Vagina (tissue), 2 donors: ENCODE measurements at places on chromosomes 6 and 20. TPM values are rescaled to one million over a fixed set of nuclear protein-coding genes. Genes with fewer than 3 reads are reported as not detected.

DNA sequence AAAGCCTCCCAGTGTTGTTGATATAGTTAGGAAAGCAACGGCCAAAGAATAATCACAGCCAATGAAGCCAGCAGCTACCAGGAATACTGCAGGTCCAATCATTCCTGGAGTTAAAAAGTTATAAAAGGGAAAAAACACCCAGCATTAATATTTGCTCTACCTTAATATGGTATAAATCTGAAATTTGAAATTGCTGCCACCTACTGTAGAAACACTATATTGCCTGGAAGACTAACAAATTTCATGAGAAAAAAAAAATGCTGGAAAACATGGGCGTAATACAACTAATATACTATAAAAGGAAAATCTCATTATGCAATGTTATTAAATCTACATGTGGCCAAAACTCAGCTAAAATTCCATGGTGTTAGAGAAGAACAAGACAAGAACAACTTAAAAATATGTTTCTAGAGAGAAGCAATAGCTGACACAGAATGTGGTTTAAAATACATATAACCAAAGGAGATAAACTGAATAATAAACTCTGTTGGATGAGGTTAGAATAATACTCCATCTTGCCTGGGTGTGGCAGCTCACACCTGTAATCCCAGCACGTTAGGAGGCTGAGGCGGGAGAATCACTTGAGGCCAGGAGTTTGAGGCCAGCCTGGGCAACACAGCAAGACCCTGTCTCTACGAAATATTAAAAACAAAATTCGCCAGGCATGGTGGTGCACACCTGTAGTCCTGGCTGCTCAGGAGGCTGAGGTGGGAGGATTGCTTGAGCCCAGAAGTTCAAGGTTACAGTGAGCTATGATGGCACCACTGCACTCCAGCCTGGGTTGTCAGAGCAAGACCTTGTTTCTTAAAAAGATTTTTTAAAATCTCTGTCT is 43.1 kb downstream of the SLC17A5 start:
- H3K27ac ChIP-seq = peak overlapping the region; percentile 40
- no peak overlapping the region for H3K4me3 ChIP-seq
- H3K27me3 ChIP-seq = no peaks in the 10 kb centered on the region
- no peak for DNase-seq

DNA sequence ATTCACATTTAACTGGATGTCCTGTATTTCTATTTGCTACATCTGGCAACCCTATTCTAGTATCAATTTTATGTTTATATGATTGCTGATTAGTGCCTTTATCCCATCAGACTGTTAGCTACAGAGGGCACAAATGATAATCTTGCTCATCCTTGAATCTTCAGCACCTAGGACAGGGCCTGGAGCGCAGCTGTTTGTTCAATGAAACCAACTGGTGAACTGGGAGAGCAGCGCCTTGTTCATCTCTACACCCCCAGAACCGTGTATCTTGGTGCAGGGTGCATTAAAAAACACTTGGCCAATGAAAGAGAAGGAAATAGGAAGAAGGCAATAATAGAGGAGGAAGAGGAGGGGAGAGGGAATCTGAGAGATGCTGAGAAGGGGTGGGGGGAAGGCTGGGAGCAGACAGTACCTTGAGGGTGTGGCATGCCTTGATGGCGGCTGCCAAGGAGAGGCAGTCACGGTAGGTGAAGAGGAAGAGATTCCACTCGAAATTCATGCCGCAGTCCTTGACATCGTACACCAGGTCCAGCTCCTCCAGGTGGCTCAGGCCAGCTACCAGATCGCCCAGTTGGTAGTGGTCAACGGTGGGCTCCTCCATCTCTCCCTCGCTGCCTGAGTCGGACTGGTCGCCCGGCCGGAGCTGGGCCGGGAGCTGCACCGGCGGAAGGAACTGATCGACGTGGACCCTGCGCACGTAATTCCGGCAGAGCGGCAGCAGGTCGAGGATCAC is 15.5 kb downstream of the TMEM151B start:
- H3K4me3 ChIP-seq = no peak overlapping the region
- H3K4me1 ChIP-seq = no peaks in the 10 kb centered on the region

DNA sequence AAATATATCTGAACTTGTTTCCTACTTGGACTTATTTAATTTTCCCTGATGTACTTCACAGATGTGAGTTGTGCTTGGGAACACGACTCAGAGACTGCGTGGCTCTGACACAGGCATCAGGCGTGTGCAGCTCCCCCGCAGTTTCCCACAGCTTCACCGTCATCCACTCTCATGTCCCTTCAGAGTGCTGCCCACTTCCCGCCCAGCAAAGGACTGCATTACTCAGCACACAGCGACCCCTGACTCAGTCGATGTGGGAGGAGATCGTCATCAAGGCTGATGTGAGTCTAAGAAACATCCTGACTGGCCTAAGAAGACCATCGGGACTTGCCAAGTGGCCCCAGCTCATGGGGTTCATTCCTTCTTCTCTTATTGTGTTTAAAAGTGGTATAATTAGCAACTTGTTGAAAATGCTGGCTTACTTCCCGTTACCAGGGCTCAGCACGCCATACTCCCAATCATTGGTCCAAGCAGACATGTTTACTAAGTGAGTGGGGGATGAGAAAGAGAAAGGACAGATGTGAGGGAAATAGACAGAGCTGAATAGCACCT is 539.4 kb upstream of the JARID2 start:
- peaks cover 15% of the 10 kb centered on the region for H3K4me1 ChIP-seq
- H3K36me3 ChIP-seq = no peaks in the 10 kb centered on the region
- no peak for DNase-seq
- H3K27ac ChIP-seq = no peak overlapping the region
- no peak overlapping the region for H3K4me3 ChIP-seq

DNA sequence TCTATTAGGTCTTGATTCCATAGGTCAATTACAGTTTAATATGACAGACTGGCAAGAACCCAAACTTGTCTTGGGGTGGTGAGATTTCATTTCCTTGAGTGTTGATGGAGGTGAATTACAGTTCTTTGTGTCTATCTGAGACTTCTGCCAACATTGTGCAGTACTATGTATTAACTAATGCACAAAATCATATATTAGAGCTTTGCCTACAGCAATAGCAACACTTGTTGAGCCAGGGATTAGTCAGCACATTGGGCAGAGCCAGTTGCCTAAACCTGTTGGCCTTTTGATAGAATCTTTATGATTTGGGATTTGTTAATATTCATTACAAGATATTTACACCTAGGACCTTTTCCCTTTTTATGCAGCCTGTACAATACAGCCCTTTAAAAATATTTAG is 135.3 kb upstream of the CENPW start:
- H3K27ac ChIP-seq = no peak overlapping the region
- DNase-seq = no peak
- no peaks in the 10 kb centered on the region for H3K27me3 ChIP-seq
- no peaks in the 10 kb centered on the region for H3K4me1 ChIP-seq
- no peaks in the 10 kb centered on the region for H3K36me3 ChIP-seq

DNA sequence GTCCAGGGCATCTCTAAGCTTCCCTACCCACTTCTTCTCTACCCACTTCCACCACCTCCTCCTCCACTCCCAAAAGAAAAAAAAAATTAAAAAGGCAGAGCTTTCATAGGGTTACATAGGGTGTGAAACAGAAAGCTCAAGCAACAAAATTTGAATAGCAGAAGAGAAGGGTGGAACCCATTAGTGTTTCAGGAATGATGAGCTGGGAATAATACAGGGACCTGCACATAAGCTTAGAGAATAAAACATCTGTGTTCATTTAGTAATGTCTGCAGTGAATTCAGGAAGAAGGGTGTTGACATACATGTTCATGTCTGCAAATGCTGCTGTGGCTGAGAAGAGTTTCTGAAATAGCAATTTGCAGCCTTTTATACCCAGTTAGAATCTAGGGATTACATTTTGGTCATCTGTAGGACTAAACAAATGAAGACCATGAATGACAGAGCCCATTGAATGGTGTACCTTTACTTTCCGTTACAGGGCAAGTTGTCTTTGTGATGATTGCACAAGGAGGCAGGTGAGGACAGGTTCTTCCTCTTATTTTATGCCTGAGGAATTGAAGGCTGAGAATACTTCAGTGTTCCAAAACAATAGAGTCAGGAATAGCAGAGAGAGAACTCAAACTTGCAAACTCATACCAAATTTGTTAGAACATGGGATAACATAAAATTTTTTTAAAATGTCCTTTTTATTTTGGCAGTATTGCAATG is 975.1 kb downstream of the TFAP2A start:
- DNase-seq = no peak
- H3K4me3 ChIP-seq = no peak overlapping the region
- no peak overlapping the region for H3K27ac ChIP-seq
- H3K27me3 ChIP-seq = no peaks in the 10 kb centered on the region

Gene ROS1
- not detected for total RNA-seq

DNA sequence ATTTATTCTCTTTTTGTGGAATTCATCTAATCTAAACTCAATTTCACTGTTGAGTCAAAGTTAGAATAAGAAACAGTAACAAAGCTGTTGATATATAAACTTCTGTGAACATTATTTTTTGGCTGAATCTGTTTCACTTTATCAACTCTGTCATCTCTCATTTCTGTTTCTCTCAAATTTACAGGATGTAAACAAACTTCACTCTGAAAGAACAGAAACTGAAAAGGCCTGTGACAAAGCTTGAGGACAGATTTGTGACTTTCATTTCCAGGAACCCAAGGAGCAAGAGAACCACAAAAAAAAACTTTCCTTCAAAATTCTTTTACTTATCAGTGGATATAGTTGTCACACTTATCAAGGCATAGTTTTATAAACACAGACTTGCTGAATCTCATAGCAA is 447.9 kb upstream of the OPRM1 start:
- no peak overlapping the region for H3K4me3 ChIP-seq
- no peak overlapping the region for H3K27ac ChIP-seq

DNA sequence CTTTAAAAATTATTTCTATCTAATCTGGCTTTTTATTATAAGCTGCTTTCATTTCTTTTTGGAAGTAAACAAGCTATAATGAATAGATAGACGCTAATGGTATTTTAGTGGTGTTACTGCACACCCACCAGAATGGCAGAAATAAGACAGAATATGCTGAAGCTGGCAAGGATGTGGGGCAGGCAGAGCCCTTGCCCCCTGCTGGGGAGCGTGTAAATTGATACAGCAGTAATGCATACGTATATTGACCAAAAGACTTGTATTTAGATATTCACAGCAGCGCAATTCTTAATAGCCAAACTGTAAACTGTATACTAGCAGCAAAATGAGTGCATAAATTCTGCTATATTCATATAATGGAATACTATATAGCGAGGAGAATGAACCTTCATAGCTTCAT is 35.3 kb downstream of the TMEM181 start:
- no peak overlapping the region for H3K4me3 ChIP-seq
- H3K27me3 ChIP-seq = no peaks in the 10 kb centered on the region
- H3K36me3 ChIP-seq = no peaks in the 10 kb centered on the region
- no peak overlapping the region for H3K27ac ChIP-seq
